ENCODE measurements at places on chromosomes 16 and 17.

DNA sequence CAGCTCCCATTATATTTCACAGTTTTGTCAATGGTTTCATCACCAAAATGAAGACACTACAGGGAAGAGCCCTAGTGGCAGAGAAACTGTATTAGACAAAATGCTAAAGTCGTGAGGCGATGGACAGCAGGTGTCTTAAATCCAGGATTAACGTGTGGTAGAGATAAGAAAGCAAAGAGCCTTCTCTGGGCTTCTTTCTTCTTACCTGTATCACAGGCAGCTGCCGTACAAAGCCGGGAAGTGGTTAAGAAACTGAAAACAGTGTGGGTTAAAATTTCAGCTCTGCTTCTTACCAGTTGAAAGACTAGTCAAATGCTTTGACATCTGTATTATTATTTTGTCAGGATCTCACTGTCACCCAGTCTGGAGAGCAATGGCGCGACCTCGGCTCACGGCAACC, 98.2 kb upstream of the NUDT7 start:
- no peak for DNase-seq

- no peak for DNase-seq
Measured at GRCh38 chr16:11618107-11618717, 31.5 kb upstream of the LITAF start.

DNA sequence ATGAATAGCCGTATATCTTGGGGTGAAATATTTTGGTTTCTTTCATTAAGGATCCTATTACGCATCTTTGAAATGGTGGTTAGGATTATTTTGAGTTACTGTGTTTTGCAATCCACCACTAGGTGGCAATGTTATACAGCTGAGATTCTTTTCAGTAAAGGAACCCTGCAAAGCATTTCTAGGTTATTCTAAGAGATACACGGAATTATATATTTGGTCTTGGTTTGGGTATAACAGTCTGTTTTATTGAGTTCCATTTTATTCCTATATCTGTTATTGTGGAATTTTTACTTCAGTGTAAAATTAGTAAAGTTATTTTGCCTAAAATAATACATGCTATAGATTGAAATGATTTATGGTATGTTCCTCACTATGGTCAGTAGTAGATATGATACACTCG, 62.9 kb upstream of the CPHXL start:
- no peak for DNase-seq

DNA sequence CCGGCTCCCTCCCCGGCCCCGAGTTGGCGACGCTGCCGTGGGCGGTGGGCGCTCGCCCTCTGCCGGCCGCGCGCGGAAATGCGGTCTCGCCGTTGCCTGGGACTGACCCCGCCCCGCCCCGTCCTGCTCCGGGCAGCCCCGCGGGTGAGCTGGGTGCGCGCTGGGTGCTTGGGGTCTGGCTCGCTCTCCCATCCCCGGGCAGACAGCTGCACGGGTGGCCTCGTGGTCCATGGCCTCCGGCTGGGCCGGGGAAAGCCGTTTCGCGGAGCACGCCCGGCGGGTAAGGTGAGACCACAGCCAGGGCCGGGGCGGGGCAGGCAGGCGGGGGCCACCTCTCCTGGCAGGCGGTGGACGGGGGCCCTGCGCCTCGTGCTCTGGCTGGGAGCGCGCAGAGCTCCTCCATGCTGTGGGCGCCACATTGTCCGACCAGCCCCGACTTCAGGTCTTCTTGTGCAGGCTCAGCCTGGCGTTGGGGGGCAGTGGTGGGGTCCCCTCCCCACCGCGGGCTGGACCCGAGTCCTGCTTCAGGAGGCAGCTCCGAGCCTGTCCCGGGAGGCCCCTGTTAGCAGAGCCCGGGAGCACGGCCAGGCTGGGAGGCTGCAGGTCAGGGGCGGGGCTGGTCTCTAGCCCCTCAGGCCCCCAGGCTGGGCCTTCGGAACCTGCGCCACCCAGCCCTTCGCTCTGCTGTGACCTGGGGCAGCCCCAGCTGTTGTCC, 7.0 kb upstream of the C1QTNF8 start:
- DNase-seq, result peak; percentile 34

GRCh38 chr16:2365397-2366294, 25.1 kb upstream of the ABCA3 start:
- no peak for DNase-seq

DNA sequence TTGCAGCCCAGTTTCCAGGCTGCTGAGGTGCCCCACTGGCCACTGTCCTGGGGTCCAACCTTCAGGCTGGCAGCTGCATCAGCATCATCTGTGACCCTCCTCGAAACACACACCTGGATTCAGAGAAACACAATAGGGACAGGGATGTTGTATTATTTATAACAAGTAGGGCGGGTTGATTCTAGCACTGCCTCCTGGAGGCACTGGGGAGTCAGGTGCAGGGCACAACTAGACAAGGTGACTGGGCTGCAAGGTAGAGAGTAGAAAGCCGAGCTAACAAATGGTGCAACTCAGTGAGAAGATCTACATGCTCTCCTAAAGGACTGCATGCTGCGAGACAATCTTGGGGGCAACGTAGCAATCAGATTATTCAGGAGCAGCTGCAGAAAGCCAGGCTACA, 317.3 kb downstream of the SLC39A11 start:
- DNase-seq, result no peak

GRCh38 chr17:80031691-80032430, 3.8 kb downstream of the TBC1D16 start:
- no peak for DNase-seq

DNA sequence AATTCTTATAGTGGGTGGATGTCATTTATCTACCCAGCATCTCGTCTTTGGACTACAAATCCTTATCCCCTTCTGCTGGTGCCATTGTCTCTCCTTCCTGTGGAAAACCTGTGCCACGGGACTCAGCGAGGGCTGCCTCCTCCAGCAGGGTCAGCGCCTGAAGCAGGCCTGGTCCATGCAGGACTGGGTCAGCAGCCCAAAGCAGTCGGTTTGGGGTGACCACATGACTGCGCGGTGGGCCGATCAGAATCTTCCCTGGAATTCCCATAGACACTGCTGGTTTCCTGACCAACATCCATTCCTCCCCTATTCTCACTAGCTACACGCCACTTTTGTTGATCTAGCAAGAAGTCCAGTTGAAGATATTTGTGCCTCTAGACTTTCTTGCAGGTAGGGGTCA, 26.9 kb downstream of the RPRML start:
- DNase-seq, result no peak

- no peak for DNase-seq
Measured at GRCh38 chr16:52095471-52095870, 451.5 kb downstream of the TOX3 start.

- DNase-seq, result peak; percentile 27
Measured at GRCh38 chr17:64060331-64060730, 39.9 kb upstream of the ICAM2 start.

DNA sequence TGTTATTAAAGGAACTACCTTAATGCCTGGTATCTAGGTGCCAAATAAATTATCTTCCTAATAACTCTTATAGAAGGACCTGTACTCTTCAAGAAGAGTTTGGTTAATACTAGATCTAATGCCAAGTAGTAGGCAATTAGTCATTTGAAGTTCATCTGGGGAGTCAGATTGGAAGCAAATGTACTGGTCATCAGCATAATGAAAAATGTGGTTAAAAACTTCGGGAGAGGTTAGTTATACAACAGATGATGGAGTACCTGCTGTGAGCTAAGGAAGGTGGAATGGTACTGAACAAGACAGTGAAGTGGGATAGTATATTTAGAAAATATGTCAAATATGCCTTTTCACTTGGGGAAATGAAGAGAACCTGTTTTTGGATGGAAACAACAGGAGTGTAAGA, 49.2 kb downstream of the TNRC6A start:
- DNase-seq, result no peak

DNA sequence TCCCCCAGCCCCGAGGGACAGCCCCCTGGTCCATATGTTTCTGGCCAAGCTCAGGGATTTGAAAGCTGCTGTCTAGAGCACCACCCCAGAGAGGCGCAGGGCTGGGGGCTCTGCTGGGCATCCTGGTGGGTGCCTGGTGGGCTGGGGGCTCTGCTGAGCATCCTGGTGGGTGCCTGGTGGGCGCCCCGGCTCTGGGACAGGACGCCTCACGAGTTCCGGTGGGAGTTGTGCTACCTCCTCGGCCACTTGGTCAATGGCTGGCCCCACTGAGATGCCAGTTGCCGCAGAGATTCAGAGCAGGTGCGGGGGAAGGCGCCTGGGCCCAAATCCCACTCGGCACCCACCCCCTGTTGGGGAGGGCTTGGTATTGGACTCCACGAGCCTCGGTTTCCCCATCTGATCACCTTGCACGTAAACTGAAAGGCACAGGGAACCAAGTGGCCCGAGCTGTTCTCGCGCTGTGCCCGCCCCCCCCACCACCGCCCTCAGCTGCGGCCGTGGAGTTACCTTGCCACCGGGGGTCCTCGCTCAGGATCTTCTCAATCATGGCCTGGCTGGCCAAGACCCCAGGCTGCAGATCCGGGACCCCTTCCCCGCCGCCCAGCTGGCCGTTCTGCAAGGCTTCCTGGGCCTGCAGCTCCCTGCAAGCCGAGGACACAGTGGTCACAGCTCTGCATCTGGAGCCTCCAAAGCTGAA, 13.3 kb downstream of the UNKL start:
- DNase-seq, result no peak

DNA sequence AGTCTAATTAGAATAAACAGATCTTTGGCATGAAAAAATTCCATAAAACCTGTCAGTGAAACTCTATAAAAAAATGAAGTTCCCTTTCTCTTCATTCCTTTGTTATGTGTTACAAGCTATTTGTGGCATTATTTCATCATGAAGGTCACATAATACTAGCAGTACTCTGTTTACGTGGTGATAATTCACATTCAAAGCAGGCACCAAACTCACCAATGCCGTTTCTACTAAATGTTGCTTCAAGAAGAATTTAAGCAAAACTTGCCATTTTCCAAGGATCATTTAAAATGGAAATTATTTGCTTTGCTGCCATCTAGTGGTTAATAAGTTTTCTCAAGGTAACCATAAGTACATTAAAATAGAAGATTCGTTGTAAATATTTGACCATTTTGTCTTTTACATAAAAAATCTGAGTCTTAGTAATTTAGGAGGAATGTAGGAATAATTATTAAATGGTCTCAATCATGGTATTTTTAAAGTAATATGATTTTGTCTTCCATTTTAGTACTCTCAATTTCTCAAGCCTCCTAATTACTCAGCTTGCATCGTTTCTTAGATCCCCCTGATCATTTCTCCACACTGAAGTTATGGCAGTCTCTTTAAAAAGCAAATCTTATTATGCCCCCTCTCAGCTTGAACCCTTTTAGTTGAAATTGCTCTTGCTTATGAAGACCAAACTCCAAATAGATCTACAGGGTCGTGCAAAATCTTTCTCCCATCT, 80.8 kb downstream of the OMG start:
- DNase-seq, result peak; percentile 11

- no peak for DNase-seq
Measured at GRCh38 chr16:79970551-79971236, 370.2 kb upstream of the MAF start.

DNA sequence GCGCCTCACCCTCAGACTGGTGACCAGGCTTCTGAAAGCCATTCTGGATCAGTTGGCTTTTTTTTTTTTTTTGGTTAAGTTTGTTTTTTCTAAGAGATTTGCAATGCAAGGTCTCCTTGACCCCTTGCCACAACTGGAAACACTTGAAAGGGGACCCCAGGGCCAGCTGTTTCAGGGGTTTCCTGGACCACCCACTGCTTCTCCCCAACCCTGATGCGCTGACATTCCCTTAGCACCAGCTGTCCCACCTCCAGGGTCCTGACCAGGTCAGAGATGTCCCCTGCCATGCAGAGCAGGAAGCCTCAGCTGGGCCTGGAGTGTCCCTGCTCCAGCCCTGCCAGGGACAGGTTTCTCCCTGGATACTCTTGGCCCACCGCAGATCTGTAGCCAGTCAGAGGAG, 8.1 kb upstream of the MRPL58 start:
- no peak for DNase-seq

DNA sequence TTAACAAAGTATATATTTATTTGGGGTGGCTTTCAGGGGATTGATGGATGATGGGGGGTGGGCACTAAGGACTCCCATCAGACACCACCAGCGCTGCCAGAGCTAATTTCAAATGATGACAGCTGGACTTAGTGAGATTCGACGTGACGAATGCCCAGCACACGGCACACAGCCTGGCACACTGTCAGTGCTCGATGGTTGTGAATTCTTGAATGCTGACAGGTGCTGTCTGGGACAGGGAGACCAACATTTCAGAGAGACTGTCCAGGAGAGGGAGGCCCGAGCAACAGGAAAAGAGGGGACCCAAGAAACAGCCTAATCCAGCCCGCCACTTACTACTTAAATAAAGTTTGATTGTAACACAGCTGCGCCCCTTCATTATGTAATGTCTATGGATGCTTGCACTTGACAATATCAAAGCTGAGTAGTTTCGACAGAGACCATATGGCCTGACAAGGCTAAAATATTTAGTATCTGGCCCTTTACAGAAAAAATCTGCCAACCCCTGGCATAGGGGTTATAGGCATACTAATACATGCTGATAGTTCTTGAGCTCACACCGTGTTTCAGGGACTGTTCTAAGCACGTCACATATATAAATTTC, 6.2 kb upstream of the MPRIP start:
- DNase-seq, result no peak

- DNase-seq, result no peak
Measured at GRCh38 chr16:87295259-87295658, 21.9 kb downstream of the C16orf95 start.

DNA sequence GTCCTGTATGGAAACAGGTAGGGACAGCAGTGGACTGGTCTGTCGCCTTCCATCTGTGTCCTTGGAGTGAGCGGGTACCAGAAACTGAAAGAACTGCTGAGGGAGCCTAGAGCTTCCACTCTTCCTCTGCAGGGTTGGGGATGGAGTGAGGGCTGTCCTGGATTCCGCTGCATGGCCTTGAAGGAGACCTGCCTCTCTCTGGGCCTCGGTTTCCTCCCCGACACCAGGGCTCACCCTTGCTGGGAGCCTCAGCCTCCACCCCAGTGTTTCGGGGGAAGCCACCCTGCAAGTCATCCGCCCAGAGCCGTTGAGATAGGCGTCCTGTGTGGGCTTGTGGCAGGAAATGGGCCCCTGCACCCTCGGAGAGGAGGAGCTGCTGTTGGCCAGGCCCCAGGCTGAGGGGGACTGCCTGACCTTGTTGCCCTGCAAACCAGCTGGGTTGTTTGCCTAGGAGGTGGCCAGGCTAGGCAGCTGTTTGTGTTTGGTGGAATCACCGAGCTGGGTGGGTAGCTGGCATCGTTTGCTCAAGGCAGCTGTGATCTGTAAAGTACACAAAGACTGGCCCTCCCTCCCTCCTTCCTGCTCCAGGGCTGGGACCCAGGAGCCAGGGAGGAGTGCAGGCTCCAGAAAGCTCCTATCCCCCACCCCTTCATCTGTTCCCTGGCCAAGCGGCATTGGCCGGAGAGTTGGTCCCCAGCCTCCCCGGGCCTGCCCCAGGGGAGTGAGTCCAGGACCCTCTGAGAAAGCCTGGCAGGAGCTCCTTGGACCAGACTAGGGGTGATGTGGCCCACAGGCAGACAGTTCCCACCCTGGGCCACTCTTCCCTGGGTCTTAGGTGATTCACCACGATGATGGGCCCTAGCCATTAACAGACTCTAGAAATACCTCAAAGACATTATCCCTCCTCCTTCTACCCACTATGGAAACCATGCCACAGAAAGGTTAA, 1.3 kb downstream of the RAB37 start:
- no peak for DNase-seq

- no peak for DNase-seq
Measured at GRCh38 chr17:14580499-14580898, 279.6 kb downstream of the HS3ST3B1 start.

All from CD14-positive monocyte (primary cell).